Cortex of kidney (tissue), 1 donor: ENCODE measurements at places on chromosomes 16 and 17.

- DNase-seq = no peak
Observed at GRCh38 chr16:48501516-48502377, 108.2 kb downstream of the N4BP1 start.

DNA sequence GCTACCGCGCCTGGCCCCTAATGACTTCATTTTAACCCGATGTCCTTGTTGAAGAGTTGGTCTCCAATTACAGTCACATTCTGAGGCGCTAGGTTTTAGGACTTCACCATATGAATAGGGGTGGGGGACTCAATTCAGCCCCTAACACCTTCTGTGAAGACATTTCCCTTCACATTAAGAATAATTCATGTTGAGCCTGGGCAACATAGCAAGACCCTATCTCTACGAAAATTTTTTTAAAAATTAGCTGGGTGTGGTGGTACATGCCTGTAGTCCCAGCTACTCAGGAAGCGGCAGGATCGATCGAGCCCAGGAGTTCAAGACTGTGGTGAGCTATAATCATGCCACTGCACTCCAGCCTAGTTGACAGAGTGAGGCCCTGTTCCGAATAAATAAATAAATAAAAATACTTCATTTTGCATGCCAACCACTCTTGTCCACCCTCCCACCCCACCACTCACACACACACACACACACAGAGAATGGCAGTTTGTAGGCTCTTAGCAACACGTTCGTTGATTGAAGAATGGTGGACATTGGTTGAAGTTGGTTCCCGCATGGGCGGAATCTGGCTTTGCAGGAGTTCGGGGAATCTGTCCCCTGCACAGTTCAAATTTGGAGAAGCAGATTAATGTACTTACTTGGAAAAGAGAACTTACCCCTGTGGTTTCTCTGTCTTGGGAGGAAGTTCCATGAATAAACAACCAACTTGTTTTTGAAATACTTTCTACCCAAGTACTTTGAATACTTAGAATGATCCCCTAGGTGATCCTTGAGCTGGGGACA is 27.8 kb upstream of the TVP23A start:
- no peak for DNase-seq

DNA sequence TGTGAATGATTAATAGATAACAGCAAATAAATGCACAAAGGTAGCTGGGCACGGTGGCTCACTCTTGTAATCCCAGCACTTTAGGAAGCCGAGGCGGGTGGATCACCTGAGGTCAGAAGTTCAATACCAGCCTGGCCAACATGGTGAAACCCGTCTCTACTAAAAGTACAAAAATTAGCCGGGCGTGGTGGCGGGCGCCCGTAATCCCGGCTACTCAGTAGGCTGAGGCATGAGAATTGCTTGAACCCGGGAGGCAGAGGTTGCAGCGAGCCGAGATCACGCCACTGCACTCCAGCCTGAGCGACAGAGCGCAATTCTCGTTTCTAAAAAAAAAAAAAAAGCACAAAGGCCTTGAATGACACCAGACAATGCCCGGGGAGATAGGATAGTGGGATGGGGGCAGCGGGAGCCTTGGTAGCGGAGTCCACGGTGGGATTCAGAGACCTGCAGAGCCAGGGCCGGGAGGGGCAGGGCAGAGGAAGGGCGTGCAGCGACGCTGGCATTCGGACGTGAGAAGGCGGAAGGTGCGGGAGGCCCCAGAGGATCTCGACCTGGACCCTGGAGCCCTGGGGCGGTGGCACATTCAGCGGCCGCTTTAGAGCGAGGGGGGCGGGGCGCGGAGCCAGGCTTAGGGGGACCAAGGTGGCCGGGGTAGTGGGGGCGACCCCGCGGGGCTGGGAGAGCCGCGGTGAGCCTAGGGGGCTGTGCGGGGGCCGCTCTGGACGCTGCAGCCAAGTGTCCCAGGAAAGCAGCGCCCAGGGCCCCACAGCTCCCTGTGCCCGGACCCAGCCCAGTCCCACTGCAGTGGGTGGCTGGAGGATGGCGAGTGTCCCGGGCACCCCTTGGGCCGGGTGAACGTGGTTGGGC is 999 bp upstream of the FLYWCH2 start:
- no peak for DNase-seq

DNA sequence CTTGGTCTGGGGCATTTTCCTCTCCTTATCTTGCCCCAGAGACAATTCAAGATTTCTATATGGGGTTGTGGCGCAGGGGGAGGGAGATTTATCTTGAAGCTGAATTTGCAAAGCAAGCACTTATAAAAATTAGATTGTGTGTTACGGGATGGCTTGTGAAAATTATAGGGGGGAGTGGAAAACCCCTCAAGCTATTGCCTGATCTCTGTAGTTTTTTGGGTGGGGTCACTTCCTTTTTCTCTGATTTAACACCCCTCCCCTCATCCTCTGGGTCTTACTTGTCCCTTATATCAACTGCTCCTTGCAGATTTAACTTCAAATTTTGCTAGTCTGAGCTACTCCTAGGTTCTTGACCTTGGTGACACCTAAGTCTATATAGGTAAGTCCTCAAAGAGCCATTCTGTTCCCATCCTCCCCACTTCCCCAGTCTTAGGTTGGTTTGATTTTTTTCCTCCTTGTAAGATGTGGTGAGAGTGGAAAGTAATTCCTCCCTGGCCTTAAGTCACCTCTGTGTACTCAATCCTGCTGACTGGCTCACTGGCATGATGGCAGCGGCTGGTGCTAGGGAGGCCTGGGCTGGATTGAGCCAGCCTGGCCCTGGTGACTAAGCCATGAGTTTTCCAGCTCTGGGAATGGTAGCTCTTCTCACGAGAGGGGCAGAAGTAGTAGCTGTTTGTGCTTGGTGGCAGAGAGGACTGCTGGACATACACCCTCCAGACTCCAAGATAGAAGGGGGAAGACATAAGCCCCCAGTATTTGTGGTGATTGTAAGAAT is 2.3 kb downstream of the ARL4D start:
- no peak for DNase-seq

GRCh38 chr17:82640036-82640435 is 8.2 kb downstream of the WDR45B start:
- DNase-seq = no peak

DNA sequence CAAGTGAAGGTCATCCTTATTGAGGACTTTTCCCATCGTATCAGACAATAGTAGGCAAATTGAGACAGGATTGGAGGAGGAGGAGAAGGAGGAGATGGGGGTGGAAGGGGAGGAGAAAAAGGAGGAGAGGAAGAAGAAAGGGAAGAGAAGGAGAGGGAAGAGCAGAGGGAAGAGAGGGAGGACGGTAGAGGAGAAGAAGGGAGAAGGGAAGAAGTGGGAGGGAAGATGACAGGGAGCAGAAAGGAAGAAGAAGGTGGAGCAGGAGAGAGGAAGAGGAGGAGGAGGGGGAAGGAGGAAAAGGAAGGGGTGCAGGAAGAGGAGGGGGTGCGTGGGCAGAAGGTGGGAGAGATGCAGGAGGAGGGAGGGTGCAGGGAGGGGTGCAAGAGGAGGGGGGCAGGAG is 26.0 kb downstream of the ABCC6 start:
- no peak for DNase-seq

- no peak for DNase-seq
Observed at GRCh38 chr17:50947782-50948543, 81.8 kb upstream of the TOB1 start.
